Fibroblast of villous mesenchyme (primary cell): ENCODE measurements at places on chromosomes 7 and 10. TPM values are rescaled to one million over a fixed set of nuclear protein-coding genes. Genes with fewer than 3 reads are reported as not detected.

GRCh38 chr7:131555552-131556052 lies 826 bp downstream of the PODXL start:
- DNase-seq = no peak

- no peak for DNase-seq
Measured at GRCh38 chr7:80324032-80324431, 187.8 kb downstream of the GNAT3 start.

DNA sequence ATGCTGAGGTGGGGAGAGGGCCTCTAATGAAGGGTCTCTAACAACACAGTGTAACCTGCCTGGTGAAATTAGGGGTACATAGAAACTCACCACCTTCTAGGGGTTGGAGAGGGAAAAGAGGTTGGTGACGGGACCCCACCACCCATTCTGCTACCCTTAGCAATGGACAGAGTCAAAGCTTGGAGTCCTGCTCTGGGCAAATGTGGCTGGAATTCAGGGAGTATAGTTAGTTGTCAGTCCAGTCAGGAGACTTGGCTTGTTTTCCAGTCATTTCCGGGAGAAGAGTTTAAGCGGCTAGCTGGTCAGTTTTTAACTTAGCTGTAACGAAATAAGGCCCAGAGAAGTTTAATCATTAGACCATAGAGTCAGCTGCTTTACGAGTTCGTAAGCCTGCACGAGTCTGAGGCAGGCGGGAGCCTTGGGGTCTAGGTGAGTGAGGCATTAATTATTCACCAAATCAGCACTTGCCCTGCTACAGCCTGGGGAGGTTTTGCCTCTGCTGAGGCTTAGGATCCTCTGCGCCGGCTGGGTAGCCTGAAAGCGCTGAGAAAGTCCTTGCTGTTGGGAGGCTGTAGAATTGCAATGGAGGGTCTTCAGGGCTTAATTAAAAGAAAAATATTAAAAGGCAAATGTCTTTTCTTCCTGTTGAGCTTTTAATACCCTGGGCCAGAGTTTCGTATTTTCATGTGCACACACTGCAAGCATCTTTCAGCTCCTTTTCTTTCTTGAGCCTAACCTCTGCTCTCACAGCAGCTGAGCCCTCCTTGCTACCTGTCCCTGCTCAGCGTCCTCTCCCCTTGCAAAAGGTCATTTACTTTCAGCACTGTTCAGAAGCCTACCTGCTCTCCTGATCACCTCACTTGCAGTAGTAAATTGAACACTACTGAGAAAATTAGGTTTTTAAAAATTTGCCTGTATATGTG lies 1.5 kb upstream of the LAMB1 start:
- DNase-seq = peak; percentile 76

DNA sequence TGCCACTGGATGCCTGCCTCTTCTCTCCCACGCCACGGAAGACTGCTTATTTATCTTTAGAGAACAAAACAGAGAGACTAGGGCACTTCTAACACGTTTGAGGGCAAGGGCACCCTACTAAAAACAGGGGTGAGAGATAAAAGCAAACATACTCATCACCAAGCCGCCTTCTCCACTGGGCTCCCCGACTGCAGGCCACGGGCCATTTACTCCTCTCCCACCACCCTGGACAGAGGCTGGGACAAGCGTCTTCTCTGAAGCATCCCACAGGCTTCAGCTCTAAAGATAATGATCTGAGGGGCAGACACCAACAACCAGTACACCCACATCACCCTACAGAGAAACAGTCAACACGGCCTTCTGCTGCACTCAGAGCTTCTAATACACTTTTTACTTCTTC lies 78.7 kb downstream of the CYTH3 start:
- DNase-seq = no peak

The EN2 gene
- total RNA-seq = under 0.01 TPM in 1 of 2 replicates, not detected in the other

DNA sequence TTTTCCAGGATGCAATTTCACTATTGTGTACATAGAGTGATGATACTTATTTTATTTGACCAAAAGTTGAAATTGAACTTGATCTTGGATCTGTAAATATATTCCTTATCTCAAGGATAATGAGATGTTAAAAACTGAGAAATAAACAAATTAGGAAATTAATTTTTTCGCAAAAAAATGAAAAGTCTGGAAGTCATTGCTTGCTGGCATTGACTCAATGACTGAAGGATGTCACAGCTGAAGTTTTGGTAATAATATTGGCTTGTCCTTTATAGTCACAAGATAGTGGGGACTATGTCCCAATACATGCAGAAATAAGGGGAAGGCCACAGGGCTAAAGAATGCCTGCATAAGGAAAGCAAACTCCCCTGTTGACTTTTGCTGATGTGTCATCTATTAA lies 92.8 kb downstream of the FOXP2 start:
- no peak for DNase-seq

- no peak for DNase-seq
Measured at GRCh38 chr7:113809581-113809980, 109.2 kb downstream of the PPP1R3A start.

- no peak for DNase-seq
Measured at GRCh38 chr7:20543500-20543899, 72.0 kb upstream of the ABCB5 start.

The ELN gene
- total RNA-seq = under 0.01 and 0.64 TPM in 2 replicates

- DNase-seq = peak; percentile 93
Measured at GRCh38 chr10:317271-317769, 182.1 kb downstream of the ZMYND11 start.

The COBL gene
- under 0.01 TPM in 1 of 2 replicates, not detected in the other for total RNA-seq

- DNase-seq = peak; percentile 73
Measured at GRCh38 chr7:81608748-81609382, 161.0 kb downstream of the HGF start.
